ENCODE measurements at places on chromosomes 5 and 9.

DNA sequence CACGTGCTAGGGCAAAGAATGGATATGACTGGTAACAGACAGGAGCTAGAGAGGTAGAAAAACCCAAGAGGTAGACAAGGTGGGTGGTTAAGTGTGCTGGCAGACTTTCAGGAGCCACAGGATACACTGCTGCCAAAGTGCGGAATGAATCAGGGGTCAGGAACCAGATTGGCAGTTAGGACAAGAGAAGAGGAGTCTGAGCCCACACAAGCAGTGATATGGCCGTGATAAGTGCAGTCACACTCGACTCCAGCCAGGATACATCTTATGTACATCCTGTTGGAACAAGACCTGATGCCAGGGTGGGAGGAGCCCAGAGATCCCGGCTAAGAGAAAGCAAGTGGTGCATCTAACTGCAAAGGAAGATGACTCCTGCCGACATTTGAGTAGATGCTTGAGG lies 10.0 kb downstream of the SLIT3 start:
- no peak for DNase-seq

- DNase-seq = no peak
Observed at GRCh38 chr5:76771705-76772405, 47.0 kb upstream of the F2RL1 start.

- no peak for DNase-seq
Observed at GRCh38 chr5:36521838-36522745, 84.3 kb upstream of the SLC1A3 start.

GRCh38 chr5:147534172-147534951 lies 24.5 kb upstream of the DPYSL3 start:
- DNase-seq = no peak

GRCh38 chr9:107874591-107875369 lies 385.2 kb upstream of the KLF4 start:
- no peak for DNase-seq

DNA sequence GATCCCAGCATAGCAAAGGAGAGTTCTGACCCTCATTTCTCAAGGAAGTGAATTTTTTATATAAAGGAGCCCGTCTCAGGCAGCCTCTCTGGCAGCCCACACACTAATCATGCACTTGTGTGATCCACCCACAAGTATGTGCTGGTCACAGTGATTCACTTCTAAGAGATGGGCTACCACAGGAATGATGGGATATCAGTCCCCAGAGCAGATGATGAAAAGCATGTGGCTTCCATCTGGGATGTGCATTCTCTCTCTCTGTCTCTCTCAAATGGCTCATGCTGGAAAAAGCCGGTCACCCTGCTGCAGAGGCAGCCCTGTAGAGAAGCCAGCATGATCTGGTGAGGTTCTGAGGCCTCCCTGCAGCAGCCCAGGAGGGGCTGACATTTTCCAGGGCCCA lies 74.2 kb upstream of the ADCY2 start:
- no peak for DNase-seq

DNA sequence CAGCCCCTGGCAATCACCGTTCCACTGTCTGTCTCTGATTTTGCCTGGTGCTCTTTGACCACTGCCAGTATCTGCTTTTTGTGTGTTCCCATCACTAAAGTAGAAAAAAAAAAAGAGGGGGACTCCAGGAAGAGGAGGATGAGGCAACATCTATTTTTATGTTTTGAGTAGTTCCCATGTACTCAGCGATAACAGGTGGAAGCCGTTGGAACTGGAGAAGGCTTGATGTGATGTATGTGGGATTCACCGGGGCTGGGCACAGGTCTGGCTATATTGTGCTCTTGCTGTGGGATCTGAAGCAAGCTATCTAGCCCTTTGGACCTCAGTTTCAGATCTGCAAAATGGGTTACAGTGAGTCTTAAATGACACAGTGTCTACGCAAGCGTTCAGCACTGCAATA lies 104.9 kb downstream of the SLIT3 start:
- DNase-seq = no peak

GRCh38 chr9:78578072-78578471 lies 281.1 kb downstream of the PSAT1 start:
- DNase-seq = no peak

DNA sequence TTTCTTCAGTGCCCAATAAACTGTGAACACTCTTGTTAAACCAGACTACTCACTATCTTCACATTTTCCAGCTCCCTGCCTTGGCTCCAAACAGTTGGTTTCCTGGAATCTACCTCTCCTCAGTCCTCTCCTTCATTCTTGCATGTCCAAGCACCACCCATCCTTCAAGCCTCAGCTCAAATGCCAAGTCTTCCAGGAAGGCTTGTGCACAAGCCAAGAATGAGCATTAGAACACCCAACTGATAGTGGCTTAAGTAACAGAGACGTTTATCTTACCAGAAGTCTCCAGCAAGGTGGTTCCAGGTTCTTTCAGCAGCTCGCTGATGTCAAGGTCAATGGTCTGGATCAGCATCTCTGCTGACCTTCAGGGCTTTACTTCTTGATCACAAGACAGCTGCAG lies 60.1 kb downstream of the PTPDC1 start:
- DNase-seq = no peak

GRCh38 chr5:93208141-93208751 lies 372.8 kb downstream of the NR2F1-AS1 start:
- DNase-seq = no peak

- DNase-seq = no peak
Observed at GRCh38 chr5:160726721-160727120, 125.3 kb downstream of the ATP10B start.

- DNase-seq = no peak
Observed at GRCh38 chr9:126587187-126588185, 26.2 kb upstream of the LMX1B start.

DNA sequence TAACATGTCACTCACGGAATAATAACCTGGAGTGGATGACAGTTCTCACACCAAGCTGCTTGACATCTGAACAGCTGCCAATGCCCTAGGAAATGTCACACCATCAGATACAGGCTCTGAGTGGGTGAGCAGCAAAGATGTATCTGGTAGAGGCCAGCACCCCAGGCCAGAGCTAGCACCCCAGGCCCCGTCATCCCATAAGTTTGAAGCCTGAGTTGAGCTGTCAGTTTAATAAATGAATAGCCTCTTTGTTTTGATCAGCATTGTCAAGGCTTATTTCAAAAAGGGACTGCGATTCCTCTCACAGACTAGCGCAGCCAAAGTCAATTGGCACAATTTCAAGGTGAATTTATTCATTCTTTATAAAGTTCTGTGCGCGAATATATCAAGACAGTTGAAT lies 1327.1 kb downstream of the MAT2B start:
- DNase-seq = no peak

- DNase-seq = no peak
Observed at GRCh38 chr5:132747616-132748440, 602 bp downstream of the CCNI2 start.

DNA sequence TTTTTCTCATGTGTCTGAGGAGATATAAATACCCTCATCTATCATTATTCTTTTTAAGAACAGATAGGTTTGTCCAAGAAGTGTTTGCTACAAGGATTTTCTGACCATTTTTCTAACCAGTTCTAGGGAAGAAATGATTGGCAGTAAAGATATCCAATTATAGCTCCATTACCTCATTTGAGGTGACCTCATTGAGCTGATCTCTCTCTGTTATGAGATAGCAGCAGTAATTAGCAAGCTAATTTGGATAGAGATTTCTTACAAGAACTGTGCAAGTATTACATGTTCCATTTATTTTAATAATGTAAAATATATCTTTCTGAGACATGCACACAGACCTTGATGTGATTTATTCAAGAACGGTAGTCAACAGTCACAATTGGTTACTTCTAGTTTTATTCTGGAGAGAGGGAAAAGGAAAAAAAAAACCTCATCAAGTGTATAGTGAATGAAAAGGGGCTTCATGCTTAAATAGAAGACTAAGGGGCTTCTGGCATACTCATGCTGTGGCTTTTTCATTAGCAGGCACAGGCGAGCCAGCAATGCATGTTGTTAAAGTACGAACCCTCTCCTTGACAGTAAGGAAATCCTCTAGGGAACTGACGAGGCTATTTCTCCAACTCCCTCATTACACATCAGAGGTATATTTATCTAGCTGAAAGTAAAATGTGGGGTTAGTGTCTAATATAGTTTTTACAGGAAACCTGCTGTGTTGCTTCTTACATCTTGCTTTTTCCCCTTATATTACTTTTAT lies 127.3 kb downstream of the NUDT12 start:
- no peak for DNase-seq

GRCh38 chr9:92010705-92011536 lies 60.9 kb upstream of the ROR2 start:
- DNase-seq = no peak

GRCh38 chr9:99057665-99058625 lies 47.0 kb upstream of the TGFBR1 start:
- no peak for DNase-seq

DNA sequence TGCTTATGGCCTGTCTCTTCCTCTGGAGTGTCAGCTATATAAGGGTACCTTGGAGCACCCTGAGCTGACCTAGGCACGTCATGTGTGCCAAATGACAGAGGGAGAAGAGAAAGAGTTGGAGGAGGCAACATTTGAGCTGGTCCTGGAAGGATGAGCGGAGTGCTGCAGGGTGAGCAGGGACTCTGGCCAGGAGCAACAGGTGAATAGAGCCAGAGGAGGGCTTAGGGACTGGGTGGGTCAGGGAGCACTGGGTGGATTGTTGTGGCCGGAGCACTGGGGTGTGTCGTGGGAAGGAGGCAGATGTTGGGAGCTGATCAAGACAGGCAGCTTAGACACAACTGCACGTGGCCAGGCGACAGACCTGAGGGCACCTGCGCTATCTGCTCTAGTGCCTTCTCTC lies 43.6 kb downstream of the TSPAN17 start:
- DNase-seq = no peak

GRCh38 chr5:76473661-76474060 lies 70.6 kb downstream of the IQGAP2 start:
- DNase-seq = no peak

- no peak for DNase-seq
Observed at GRCh38 chr9:116103976-116104820, 49.4 kb upstream of the PAPPA start.

- no peak for DNase-seq
Observed at GRCh38 chr9:100014846-100015245, 84.0 kb downstream of the ERP44 start.

DNA sequence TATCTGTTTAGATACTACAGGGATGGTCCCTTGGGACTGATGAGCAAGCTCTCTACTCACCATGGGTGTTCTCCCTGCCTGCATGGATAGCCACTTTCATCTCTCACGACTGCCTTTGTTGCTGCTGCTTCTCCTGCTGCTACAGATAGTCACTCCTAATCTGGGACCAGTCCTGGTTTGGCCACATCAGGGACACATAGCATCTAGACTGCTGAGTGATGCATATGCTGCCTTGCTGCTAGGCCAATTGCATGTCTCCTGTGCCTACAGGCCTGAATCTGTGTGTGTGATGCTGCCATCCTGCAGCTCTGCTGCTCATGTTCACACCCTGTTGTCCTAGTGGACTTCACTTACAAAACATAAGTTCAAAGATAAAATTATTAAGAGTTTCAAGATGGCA lies 297.1 kb downstream of the HCN1 start:
- DNase-seq = no peak

DNA sequence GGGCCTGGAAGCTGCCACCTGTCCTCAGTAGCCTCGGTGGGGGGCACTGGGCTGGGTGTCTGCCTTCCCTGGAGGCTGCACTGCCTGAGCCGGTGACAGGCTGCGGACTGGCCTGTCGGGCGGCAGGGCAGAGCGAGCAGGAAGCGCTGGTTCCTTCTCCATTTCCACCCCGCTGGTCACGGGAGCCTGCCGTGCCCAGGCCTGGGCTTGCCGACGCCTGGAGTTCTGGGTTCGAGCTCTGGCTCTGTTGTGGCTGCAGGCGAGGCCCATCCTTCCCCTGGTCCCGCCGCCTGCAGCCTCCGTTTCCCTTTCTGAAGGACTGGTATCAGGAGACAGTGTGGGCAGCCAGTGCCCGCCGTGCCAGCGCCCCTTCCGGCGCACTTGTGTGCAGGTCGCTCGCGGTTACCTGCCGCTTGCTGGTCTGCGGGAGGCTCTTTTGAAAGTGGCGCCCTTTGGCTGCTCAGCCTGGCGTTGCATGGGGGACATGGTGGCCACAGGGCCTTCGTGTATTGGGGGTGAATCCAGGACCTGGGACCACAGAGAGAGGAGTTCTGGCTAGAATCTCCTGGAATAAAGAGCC lies 34.0 kb downstream of the RXRA start:
- no peak for DNase-seq

DNA sequence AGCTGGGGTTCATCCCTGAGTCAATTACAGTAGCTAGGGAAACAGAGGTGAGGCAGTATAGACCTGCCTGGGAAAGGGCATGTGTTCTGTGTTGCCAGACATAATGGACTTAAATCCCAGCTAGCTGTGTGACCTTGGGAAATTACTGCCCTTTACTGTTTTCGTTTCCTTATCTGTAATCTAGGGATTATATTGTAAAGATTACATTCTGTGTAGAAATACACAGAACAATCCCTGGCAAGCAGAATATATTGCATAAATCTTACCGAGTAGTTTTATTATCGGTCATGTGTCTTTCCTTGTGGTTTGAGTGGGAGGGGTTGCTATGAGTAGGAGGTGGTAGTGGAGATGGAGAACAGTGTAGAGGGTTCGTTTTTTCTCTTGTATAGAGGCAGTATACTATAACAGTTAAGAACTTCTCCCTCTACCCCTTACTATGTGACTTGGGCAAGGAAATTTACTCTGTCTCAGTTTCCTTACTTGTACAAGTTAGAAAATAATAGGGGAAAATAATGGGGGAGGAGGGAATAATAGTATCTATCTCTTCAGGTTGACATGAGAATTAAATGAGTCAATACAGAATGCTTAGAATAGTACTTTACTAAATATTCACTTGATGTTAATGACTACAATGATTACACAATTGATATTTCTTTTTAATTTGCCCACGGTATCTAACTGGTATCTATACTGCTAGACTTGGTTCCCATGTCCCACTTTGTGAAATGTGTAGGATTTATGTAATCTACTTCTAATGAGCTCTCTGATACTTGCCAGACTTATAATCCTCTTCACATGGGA lies 7.1 kb upstream of the DMXL1 start:
- DNase-seq = no peak

DNA sequence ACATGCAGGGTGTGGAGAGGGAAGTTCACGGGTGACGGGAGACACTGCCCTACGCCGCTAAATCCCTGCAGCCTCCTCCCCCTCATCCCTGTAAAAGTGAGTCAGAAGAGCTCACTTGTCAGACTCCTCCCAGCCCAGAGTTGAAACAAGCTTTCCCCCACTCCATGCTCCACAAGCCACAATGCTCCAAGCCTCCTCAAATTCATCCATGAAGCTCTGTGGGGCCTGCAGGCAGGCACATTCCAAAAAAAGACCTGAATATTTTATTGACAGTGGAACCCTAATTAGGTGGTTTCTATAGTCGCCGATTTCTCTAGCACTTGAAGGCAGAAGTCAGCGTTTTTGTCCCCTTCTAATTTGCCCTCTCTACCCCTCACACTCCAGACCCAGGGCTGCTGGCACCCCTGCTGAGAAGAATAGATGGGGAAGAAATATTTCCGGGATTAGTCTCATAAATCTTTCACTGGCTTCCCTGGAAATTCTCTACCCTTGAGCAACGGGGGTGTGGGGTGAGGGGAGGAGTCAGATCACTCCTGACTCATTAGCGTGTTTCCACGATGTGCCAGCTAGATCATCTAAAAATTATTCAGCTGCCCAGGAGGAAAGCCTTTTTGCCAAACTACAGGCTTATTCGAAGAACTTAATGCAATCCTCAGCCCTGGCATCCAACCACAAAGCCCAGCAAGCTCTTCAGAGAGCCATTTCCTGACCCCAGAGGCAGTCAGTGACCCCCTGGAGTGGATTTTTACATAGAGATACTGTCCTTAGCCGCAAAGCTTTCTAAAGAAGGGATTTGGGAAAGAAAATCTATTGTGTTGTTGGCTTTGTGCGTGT lies 97.1 kb downstream of the ENC1 start:
- DNase-seq = no peak
